CD4-positive, alpha-beta T cell treated with Interleukin-2 at 100 ng/mL for 4 hours (primary cell): ENCODE measurements at places on chromosomes 2 and 18.

- no peak for DNase-seq
These were observed 130.2 kb downstream of the DTNA start for GRCh38 chr18:34840256-34840826.

DNA sequence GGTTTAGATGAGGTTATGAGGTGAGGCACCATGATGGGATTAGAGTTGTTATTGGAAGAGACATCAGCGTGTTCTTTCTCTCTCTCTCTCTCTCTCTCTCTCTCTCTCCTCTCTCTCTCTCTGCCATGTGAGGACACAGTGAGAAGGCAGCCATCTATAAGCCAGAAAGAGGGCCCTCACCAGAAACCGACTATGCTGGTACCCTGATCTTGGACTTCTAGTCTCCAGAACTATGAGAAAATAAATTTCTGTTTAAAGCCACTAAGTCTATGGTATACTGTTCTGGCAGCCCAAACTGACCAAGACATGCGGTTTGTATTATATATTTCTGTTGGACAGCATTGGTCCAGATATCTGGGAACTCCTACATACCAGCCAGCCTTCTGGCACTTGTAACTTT lies 3.5 kb upstream of the LIPG start:
- DNase-seq = no peak

- no peak for DNase-seq
These were observed 112.9 kb upstream of the ACAA2 start for GRCh38 chr18:49926106-49926745.

GRCh38 chr2:120323214-120323613 lies 22.7 kb upstream of the INHBB start:
- DNase-seq = no peak

DNA sequence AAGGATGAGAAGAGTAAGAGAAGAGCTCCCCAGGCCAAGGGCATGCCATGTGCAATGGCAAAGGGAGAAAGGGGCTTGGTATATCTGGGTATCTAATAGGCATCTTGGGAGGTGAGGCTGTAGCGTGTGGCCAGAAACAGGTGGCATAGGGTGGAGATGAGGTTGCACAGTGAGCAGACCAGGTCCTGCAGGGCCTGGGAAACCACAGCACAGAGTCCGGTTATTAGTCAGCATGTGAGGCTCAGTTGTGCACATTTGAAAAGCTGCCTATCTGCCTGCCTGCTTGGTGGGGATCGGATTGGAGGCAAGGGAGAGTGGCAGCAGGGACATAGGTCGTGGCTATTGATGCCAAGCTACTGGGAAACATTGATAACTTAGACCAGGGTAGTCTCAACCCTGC lies 190.6 kb downstream of the TPGS2 start:
- DNase-seq = no peak

DNA sequence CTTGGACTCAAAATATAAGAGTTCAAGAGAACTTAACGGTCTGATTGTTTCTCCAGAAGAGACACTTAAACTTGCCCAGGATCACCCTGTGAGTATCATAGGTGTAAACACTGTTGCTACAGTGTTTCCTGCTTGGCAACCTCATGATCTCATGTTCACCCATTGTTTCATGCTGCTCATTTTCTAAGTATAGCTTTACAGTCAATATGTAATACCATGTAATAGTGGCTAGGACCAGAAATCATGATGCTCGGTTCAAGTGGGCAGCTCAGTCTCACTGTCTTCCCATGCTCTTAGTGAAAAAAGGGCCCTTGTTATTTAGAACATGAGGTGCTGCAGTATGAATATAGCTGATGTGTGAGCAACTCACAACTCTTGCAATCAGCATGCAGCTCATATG lies 157.5 kb downstream of the CERS6 start:
- no peak for DNase-seq

GRCh38 chr18:58915006-58915799 lies 50.5 kb downstream of the ZNF532 start:
- DNase-seq = no peak

- no peak for DNase-seq
These were observed 89.5 kb upstream of the NCK2 start for GRCh38 chr2:105655244-105655643.

DNA sequence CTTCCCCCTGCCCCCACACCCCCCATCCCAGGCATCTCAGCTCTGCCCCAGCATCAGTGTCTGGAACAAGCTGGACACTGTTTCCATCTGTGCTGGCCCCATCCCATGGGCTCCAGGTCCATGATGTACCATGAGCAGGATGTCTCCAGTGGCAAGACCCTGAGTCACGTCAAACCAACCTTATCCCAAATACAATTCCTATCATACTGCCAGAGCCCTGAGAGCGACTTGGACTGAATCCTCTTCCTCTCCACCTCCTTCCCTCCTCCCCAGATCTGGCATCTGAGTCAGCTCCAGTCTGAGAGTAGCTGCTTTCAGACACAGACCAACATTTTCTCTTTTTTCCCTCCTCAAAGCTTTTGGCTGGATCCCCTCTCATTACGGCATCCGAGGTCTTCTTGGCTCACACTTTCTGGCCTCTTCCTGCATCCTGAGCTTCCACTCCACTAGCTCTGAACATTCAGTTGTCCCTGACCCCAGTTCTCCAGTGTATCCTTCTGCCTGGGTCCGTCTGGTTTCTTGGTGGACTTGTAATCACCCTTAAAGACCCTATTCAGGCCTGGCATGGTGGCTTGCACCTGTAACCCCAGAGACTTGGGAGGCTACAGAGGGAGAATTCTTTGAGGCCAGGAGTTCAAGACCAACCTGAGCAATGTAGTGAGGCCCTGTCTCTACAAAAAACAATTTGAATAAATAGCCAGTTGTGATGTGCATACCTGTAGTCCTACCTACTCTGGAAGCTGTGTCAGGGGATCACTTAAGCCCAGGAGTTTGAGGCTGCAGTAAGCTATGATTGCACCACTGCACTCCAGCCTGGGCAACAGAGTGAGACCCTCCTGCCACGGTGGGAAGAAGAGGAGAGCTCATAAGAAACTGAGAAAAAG lies 68.3 kb downstream of the ACKR3 start:
- DNase-seq = no peak

DNA sequence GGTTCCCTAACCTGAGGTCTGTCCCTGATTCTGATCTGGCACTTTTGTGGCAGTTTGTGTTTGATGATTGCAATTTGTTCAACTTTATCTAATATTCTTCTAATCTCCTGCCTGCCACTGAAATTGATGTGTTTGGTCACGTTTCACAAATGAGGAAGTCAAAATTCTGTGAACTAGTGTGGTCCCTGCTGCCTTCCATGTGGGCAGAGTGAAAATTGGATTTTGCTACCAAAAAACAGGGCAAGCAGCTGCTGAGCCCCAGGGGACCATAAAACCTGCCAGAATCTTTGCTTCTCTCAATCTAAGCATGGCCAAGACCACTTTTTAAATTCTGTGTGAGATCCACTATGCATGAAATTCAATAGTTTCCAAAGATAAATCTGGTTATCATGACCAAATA lies 195.5 kb upstream of the CYRIA start:
- DNase-seq = no peak

DNA sequence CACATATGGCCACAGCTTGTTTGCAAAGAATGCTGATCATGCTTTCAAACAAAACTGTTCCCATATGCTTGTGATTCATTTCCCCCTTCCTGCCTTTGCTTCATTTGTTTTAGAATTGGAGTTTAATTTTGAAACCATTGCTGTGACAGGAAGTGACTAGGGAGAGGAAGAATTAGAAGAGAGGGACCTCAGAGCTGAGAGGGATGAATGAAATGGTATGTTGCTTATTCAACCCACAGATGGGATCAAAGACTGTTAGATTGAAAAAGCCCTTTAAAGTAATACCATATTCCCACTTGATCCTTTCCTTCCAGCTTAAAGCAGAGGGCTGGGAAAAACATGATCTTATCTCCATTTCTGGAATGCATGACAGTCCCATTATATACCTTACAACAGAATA lies 106.2 kb upstream of the RNF152 start:
- no peak for DNase-seq

- DNase-seq = no peak
These were observed 145.6 kb upstream of the KLHL29 start for GRCh38 chr2:23239374-23239773.

DNA sequence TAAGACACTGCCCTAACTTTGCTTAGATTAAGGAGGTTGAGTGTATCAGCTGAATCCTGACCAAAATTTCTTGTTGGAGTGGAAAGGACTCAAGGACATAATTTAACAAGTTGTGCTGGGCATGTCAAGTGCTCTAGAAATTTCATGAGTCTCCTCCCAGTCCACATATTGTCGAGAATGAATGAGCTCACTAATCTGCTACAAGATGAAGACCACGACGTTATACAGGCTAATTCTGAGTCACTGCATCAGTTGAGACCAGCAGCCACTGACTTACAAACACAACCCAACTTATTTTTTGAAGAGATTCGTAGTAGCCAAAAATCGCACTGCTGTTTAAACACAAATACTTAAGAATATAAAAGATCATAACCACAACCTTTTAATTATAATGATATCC lies 28.7 kb upstream of the SLC8A1 start:
- no peak for DNase-seq

DNA sequence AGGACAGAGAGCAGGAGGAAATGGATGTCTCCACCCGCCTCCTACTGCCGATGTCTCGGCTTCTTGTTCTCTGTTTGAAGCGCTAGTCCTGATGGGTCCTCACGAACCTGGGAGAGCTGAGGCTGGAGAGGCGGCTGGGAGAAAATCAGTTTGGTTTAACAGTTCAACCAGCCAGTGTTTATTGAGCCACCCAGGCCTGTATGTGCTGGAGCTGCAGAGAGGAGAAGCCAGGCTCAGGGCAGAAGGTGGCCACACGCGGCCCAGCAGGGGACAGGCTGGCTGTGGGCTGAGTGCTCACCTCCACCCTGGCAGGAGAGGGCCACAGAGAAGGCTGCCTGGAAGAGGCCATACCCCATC lies 202.1 kb downstream of the CYP26B1 start:
- no peak for DNase-seq

- no peak for DNase-seq
These were observed 273.3 kb upstream of the TCF4 start for GRCh38 chr18:55861266-55861665.

- no peak for DNase-seq
These were observed 1153.2 kb downstream of the SUCLG1 start for GRCh38 chr2:83305758-83306378.

DNA sequence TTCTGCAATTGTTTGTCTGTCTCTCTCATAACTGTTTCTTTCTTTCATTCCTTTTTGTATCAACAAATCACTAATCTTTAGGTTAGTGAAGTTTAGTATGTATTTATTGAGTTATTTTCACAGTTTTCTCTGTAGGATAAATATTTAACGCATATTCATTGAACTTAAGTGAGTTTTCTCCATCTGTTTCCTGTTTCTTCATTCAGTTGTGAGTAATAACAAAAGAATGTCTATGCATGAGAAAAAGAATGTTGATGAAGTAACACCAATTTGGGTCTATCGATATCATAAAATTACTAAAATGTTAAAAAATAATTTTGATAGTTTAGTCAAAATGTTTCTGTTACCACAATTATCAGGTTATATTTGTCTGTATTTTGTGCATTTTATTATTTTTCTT lies 948.0 kb downstream of the DSC3 start:
- DNase-seq = no peak
